CD4-positive, alpha-beta T cell treated with Interleukin-2 at 100 ng/mL for 4 hours (primary cell): ENCODE measurements at places on chromosomes 4 and X.

DNA sequence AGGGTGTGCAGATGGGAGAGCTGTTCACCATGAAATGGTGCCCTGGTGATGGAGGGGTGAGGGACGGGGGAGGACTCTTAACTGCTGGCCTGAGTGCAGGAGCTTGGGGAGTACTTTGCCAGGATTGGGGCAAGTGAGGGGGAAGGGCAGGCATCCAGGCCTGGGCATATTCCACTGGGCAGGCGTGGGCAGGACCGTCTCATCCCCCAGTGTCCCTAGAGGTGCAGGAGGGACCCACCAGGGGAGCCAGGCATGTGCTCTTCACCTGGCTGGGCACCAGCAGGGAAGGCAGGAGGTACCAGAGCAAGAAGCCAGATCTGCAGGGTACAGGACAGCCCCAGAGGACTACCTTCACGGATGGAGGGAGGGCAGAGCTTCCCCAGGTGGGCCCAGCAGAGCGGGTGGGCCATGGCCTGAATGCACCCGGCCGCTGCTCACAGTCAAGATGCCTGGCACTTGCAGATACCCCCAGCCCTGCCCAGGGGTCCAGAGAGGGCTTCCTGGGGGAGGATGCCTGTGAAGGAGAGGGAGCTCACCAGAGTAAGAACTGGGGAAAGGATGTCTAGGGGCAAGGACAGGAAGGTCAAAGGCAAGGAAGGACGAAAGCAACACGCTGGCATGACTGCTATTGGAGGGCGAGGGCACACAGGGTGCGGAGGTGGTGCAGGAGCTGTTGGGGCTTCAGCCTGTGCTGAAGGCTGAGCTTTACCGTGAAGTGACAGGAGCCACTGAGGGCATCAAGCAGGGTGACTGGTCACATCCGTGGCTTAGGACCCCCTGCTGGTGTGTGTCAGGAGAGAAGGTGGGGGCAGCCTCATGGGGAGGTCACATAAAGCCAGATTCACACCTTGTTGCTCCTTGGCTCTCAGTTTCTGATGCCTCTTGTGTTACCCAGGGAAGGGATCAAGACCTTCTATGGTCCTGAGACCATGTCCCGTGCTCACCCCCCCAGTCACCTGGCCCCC lies 68.2 kb upstream of the NKX1-1 start:
- DNase-seq: no peak

DNA sequence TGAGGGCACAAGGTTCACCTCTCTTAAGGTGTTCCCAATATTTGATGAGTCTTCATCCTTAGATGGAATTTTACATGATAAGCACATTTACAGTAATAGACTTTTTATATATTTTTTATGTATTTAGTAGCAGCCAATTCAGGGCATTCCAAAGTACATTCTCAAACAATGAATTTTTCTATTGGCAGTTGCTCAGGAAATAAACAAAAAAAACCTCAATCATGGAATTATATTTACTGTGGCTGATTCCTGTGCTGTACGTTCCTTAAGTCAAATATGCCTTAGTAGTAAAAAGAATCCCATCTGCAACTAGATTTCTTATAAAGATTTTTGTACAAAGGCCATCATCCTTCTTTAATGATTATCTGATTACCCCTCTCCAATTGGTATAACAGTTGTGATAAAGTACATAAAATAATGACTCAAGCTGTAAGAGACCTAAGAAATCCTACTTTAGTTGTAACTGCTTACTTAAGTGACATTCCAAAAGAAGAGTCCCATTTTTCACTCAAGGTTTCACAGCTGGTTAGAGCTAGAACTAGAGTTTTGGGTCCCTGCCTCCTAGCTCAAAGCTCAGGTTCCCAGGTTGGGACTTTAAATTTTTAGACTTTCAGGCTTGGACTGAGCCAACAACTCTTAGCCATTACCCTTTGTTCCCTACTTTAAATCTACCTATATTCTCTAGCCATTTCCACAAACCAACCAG lies 152.7 kb downstream of the FHIP1A start:
- DNase-seq: no peak

DNA sequence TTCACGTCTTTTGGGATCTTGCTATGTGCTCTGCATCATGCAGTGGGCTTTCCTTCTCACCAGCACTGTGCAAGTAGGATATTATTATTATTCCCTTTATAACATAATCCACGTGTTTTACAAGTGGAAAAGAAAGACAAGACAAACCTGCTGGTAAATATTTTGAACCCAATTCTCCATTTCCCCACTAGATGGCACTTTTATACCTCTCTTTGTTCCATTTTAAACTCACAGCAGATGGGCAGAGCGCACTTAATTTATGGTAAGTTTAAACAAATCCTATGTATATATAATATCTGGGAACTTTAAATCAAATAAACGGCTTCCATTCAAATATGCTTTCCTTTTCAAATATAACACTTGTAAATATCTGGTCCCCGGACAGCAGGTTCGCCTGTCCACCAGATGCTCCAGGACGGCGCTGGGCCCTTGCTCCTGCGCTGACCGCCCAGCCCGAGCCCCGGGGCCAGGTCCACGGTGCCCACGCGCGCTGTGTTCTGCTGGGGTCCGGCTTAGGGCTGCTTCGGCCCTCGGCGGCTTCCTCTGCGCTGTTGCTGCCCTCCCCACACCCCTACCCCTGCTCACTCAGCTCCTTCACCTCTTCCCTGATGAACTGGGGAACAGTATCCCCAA lies 31.1 kb downstream of the F11 start:
- peak; percentile 23 for DNase-seq

DNA sequence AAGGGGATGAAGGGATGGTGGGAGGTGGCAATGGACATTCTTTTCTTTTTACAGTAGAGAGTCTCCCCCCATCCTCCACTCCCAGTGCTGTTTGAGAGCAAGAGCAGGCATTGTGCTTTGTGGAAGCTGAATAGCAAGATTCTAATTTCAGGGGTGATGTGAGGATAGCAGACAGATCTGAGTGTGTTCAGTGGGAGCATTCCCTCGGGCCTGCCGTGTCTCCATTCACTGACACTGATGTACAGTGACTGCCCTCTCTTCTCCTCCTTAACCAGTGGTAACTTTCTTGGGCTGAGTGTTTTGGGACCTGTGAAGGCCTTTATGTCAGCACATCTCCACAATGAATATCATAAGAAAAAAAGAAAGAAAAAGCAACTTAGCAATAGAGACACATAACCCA lies 396.6 kb upstream of the RPS6KA3 start:
- no peak for DNase-seq

GRCh38 chr4:23232987-23233386 lies 540.2 kb downstream of the GBA3 start:
- no peak for DNase-seq

GRCh38 chr4:181168011-181168805 lies 1075.0 kb upstream of the TENM3 start:
- no peak for DNase-seq
